ENCODE measurements at places on chromosomes 6 and 20.

DNA sequence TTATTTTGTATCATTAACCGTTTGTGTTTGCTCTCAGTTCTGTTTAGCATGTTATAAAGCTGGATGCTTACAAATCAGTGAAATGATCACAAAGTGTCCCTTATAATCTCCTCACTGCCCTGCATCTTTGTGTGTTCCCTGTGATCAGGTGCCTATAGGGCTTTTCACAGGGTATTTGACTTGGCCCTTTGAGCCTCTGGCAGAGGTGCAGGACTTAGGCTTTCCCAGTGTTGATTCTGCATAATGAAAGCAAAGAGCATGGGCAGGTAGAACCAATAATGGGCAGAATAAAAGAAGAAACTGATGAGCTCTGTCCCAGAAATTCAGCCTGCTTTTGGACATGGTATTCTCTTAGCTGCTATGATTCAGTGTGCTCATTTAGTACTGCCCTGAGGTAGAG lies 16.9 kb upstream of the PBOV1 start:
- DNase-seq = no peak

DNA sequence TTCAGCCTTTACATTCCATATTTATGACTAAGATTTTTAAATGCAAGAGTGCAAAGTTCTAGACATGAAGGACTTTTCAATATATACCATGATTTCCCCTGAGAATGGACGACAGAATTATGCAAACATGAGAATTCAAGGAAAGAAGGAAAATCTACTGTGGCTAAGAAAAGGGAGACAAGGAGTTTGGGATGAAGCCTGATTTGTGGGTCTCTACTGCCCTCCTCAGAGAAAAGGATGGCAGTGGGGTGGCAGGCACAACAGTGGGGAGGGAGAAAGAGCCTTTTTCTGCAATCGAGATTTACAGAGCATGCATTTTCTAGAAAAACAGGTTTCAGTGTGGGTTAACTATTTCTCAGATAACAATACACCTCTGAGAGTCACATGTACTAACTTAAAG lies 466.9 kb upstream of the NRSN1 start:
- DNase-seq = no peak

- no peak for DNase-seq
Observed at GRCh38 chr6:115832786-115833185, 227.9 kb downstream of the FRK start.

DNA sequence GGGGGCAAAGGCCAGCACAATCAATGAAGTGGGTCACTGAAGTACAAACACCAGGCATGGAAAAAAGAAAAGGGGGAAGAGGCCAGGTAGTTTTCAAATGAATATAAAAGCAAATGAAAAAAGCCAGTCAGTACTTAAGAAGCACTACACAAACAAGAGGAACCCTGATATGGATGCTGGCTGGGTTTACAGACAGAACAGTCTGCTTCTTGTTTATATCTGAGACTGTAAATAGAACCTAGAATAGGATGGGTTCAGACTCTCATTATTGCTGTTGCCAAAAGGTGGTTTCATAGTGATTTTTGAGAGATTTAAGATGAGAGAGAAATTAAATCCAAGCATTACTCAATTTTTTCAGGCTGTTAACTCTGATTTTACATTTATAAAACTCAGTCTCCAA lies 24.1 kb downstream of the USP45 start:
- DNase-seq = no peak

GRCh38 chr20:834151-834746 lies 734 bp downstream of the FAM110A start:
- DNase-seq = no peak

DNA sequence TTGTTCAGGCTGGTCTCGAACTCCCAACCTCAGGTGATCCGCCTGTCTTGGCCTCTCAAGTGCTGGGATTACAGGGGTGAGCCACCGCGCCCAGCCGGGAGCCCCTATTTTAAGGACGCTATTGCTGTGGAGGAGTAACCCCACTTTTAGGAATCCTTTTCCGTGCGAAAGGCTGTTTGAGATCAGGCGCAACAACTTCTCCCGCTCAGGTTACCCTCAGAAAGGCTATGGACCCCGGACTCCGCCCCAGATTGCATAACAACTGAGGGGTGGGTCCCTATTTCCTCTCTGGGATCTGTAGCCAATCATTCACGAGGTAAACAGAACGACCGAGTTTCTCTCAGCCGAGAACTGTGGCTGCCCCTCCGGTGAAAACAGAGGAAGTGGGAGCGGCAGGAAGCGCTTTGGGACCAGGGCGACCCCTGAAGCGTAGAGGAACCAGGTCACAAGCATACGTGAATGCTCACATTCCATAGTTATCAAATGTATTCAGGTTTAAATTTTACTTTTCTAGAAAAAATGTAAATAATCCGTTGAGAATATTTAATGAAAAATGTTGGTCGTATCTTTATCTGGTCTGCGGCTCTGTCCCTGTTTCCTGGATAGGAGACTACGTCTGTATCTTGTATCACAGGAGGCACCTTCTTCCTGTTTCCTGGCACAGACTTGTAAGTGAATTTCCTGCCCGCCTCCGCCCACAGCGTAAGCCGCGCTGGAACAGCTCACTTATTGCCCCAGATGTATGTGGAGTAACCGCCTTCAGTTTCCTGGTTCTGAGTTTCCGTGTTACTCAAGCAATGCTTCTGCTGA lies 26.8 kb downstream of the HLA-E start:
- DNase-seq = peak; percentile 71

- no peak for DNase-seq
Observed at GRCh38 chr6:113846577-113846976, 10.6 kb upstream of the MARCKS start.
